Endothelial cell (in vitro differentiated cells): ENCODE measurements at places on chromosomes 6 and 20.

DNA sequence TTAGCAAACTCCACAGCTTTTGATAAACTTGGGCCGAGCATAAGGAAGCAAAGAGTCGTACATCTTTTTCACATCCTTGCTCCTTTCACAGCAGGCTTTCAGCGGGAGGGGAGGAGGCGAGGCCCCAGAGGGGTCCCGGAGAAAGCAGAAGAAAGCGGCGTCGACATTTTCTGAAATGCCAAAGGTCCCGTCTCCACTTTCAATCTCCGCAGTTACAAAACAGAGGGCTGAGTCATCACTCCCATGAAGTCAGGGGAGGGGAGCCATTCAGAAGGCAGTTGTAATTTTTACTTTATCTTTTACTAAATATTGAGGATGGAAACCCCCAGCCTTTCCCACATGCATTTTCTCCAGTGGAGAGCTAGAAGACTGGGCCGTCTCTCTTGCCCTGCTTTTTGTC is 174.2 kb upstream of the THBS2 start:
- DNase-seq, result no peak

- no peak for DNase-seq
Measured at GRCh38 chr20:31473331-31474096, 1.4 kb downstream of the DEFB124 start.

DNA sequence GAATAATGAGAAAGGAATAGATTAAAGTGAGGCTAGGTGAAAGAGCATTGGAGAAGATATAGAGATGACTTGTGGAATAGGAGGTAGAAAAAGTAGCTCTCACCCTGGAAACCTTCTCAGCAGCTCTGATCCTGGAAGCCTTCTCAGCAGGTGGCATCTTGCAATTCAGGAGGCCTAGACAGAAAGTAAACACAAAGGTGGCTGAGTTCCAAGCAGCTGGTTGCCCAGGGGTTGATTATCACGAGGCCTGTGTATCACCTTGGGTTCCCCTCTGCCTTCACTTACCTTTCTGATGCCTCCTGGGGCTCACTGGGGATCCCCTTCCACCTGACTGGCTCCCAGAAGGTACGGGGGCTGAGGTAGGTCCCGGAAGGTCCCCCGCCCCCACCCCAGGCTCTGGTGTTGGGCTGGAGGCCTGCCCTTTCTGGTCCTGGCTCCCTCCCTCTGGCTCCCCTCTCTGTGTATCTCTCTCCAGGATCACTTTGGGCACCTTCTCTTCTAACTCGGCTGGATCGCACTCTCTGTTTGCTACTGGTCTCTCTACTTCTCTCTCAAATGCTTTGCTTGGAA is 9.7 kb downstream of the MDC1 start:
- no peak for DNase-seq

GRCh38 chr6:5537132-5537531 is 275.8 kb downstream of the FARS2 start:
- no peak for DNase-seq

GRCh38 chr20:49413677-49414076 is 68.8 kb downstream of the KCNB1 start:
- no peak for DNase-seq

GRCh38 chr20:11626551-11626950 is 291.1 kb upstream of the BTBD3 start:
- no peak for DNase-seq
